ENCODE measurements at places on chromosomes 1 and 21. TPM values are rescaled to one million over a fixed set of nuclear protein-coding genes. Genes with fewer than 3 reads are reported as not detected.

Gene LRRC8D
- total RNA-seq, result 27.1 TPM

Gene BCAN
- total RNA-seq, result 0.10 TPM

Gene CREB3L4
- total RNA-seq, result 6.1 TPM

Gene ROR1
- 3.6 TPM for total RNA-seq

Gene IRF6
- total RNA-seq, result 2.9 TPM

Gene ANKRD65
- total RNA-seq, result under 0.01 TPM

Gene KLHDC9
- 0.86 TPM for total RNA-seq

Gene FCRL1
- total RNA-seq, result not detected

Gene SPRR2G
- not detected for total RNA-seq

Gene LCE1A
- total RNA-seq, result not detected

Gene ADIPOR1
- total RNA-seq, result 140 TPM

Gene PGLYRP3
- total RNA-seq, result not detected

Gene ADAM30
- total RNA-seq, result not detected

Gene FAM72A
- 1.6 TPM for total RNA-seq

Gene RNF186
- total RNA-seq, result not detected

Gene IL20
- total RNA-seq, result not detected

Gene ATP5PO
- total RNA-seq, result 152 TPM

Gene IFI6
- total RNA-seq, result 13.7 TPM
